Activated CD4-positive, alpha-beta memory T cell treated with anti-CD3 and anti-CD28 coated beads, Interleukin-2, amount 10 ng/mL, durations not matched to agents 7 days and 5 days (primary cell): ENCODE measurements at places on chromosomes 1 and 21. TPM values are rescaled to one million over a fixed set of nuclear protein-coding genes. Genes with fewer than 3 reads are reported as not detected.

The OR2L13 gene
- total RNA-seq, result not detected

The NPHS2 gene
- not detected for total RNA-seq

The KCNN3 gene
- total RNA-seq, result 0.10 TPM

The FBLIM1 gene
- not detected for total RNA-seq

GRCh38 chr1:159913451-159914192 is 11.7 kb downstream of the TAGLN2 start:
- peaks cover 42% of the 10 kb centered on the region for H3K36me3 ChIP-seq
- no peak overlapping the region for H3K4me3 ChIP-seq
- H3K27ac ChIP-seq, result peak overlapping the region; percentile 78
- no peak for DNase-seq
- peaks cover 76% of the 10 kb centered on the region for H3K4me1 ChIP-seq

GRCh38 chr1:89587729-89588161 is 45.2 kb upstream of the LRRC8C start:
- peaks cover 70% of the 10 kb centered on the region for H3K36me3 ChIP-seq
- no peak overlapping the region for H3K4me3 ChIP-seq
- peaks cover 67% of the 10 kb centered on the region for H3K4me1 ChIP-seq
- no peak for DNase-seq

DNA sequence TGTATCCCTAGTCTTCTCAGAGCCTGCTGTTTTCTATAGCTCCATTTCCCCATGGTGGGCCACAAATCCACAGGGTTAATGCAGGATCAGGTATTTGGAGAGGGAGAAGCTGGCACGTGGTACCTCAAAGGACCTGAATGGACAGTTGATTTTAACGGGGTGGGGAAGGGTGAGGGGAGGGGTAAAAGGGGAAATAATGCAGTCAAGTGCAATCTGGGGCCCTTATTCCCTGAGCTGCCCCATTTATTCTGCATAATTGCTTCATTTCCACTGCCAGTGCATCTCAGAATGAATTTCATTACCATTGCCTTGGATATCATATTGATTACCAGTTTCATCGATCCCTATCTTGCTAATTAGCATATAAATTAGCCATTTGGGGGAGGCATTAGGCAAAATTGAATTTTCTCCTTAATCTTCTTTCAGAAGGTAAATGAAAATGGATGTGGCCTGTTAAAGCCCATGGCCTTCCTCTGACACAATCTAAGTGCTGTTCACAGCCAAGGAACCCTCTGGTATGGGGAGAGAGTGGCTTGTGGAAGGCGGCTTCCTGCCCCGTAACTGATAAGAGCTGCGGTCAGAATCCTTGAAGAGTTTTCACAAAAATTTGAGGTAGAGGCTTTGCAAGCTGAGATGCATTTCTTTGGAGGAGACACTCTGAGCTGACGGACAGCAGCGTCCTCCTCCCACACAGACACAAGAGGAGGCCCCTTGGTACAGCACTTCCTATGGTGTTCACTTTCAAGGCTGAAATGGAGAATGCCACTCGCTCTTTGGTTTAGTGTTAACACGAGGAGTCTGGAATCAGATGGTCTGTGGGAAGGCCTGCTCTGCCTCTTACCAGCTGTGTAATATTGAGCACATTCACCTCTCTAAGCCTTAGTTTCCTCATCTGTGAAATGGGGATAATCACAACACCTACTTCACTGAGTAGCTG is 34.4 kb downstream of the PHC2 start:
- no peak overlapping the region for H3K4me3 ChIP-seq
- H3K36me3 ChIP-seq, result no peaks in the 10 kb centered on the region
- H3K27ac ChIP-seq, result no peak overlapping the region
- no peak for DNase-seq
- H3K4me1 ChIP-seq, result peaks cover 8% of the 10 kb centered on the region

DNA sequence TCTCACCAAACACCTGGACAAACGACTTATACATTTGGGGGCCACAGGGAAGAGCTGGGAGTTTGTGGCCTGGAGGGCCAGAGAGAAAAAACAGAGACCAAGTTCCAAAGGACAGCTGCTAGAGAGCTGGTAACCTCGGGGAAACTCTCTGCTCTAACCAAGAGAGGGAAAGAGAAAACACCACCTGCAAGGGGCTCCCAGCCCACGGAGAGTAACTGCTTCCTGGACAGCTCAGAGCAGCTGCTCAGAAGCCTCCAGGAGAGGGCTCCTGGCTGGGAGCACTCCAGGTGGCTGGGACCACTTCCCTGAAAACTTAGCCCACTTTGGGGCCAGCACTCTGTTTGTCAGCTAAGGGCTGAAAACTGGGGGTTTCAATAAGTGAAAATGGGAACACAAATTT is 154.8 kb upstream of the GRIK3 start:
- peaks cover 11% of the 10 kb centered on the region for H3K27me3 ChIP-seq
- H3K4me1 ChIP-seq, result no peaks in the 10 kb centered on the region
- H3K36me3 ChIP-seq, result no peaks in the 10 kb centered on the region
- no peak overlapping the region for H3K4me3 ChIP-seq
- no peak overlapping the region for H3K27ac ChIP-seq

DNA sequence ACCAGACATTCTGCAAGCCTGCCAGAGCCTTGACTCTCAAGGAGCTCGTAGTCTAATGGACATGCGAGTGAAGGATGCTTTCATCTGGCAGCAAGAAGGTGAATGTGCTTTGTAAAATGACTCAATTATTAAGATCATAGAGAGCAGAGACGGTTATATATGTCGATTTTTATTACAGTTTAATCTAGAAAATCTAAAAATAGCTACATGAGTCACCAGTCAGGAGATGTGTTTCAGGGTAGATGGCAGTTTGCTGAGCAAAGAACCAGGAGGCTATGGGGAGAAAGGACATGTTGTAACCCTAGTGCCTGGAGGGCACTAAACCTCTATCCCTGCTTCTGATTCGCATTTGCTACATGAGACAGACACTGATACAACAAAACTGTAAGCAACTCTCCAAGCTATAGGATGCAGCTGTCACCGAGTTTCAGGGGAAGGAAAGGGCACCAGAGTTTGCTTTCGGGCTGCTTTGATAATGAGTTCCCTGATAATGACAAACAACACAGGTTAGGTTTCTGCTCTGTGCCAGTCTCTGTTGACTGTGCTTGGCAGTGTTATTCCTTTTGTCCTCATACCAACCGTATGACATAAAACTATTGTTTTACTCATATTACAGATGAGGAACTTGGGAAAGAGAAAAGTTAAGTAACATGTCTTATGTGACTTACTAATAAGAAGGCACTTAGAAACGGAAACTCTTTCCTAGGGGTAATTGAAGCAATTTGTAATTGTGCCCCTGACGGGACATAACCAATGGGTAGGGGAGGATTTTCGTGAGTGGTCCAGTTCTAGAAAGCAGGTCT is 43.2 kb downstream of the C1orf198 start:
- H3K4me3 ChIP-seq, result no peak overlapping the region
- H3K27me3 ChIP-seq, result no peaks in the 10 kb centered on the region
- DNase-seq, result no peak
- H3K27ac ChIP-seq, result no peak overlapping the region

GRCh38 chr1:15187175-15188129 is 33.9 kb downstream of the TMEM51 start:
- H3K4me3 ChIP-seq, result no peak overlapping the region
- no peaks in the 10 kb centered on the region for H3K36me3 ChIP-seq
- no peaks in the 10 kb centered on the region for H3K4me1 ChIP-seq
- H3K27ac ChIP-seq, result no peak overlapping the region
- H3K27me3 ChIP-seq, result peaks cover 9% of the 10 kb centered on the region
- no peak for DNase-seq

GRCh38 chr1:178580096-178580495 is 67.2 kb downstream of the TEX35 start:
- H3K4me3 ChIP-seq, result no peak overlapping the region
- H3K36me3 ChIP-seq, result no peaks in the 10 kb centered on the region
- no peak overlapping the region for H3K27ac ChIP-seq
- DNase-seq, result no peak
- H3K27me3 ChIP-seq, result peaks cover 2% of the 10 kb centered on the region

- peaks cover 11% of the 10 kb centered on the region for H3K36me3 ChIP-seq
- H3K27me3 ChIP-seq, result peaks cover 1% of the 10 kb centered on the region
- DNase-seq, result no peak
- peaks cover 11% of the 10 kb centered on the region for H3K4me1 ChIP-seq
These were observed 3.3 kb upstream of the DHX9 start for GRCh38 chr1:182835806-182836205.
